Fibroblast of pulmonary artery (primary cell): ENCODE measurements at places on chromosomes 1 and 21.

DNA sequence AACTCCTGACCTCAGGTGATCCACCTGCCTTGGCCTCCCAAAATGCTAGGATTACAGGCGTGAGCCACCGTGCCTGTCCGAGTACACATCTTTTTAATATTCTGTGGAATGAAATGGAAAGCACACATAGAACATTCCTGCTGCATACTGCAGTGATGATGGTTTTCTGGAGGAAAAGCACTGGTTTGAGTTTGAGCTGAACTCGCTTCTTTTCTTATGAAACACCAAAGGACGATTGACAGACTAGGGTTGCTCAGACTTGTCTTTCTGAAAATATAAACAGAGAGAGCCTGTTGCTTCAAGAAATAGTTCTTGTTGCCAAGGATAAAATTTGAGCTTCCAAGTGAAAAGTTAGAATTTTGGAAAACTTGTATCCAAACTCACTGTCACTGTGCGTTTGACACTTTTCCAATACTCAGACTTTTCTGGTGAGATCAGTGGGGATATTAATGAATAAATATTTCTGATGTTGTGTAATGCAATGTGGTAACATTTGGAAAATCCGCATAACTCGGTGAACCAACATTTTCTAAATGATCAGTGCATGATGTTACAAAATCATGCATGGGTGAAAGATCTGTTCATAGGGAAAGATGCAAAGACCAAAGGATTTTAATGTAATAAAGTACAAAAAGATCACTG is 15.0 kb upstream of the ERMAP start:
- DNase-seq, result no peak

GRCh38 chr1:68600049-68600661 is 103.3 kb upstream of the DEPDC1 start:
- peak; percentile 52 for DNase-seq

- no peak for DNase-seq
Observed at GRCh38 chr1:63324779-63325119, 2.4 kb downstream of the FOXD3 start.

GRCh38 chr1:28058971-28059878 is 29.2 kb downstream of the EYA3 start:
- DNase-seq, result no peak

DNA sequence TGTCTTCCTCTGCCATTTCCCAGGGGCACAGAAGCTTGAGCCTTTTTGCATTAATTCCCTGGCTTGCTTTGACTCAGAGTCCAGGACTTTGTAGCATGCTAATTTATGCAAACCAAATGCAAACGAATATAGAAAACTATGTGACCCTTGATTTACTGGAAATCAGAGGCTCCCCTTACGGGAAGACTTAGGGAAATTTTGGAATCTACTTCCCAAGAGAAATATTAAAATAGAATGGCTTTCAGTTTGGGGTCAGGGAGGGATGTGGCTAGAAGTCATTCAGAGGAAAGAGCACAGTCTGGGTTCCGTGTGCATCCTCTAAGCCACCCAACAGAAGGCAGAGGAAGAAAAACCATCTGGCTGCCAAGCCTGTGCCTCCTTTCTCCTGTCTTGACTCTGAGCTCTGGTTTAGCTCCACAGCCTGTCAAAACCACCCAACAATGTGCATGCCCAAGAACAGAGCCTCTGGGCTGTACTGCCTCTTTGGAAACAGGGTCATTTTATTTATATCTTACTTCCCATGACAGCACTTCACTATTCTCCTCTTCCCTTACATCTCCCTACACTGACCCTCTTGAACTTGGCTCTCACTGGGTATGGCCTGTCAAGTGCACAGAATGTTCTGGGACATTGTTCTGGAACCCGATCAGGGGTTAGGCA is 30.1 kb downstream of the ATF3 start:
- peak; percentile 42 for DNase-seq

DNA sequence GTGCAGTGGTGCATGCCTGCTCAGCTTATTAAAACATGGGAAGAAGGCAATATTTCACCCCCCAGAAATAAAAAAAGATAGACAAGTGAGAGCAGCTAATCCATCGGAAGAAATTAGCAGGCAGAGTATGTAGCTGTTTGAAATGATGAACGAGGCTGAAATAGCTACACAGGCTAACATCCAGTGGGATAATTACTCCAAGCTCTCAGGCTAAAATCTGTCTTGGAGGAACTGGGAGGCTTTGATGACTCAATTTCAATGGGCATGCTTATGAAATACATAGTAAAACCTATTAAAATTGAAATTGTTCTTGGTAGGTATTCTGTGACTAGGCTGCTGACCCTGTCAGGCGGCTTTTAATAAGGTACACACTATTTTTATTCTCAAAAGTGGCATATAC is 84.1 kb upstream of the RRP15 start:
- DNase-seq, result no peak

- DNase-seq, result peak; percentile 15
Observed at GRCh38 chr1:47229886-47230691, 1.9 kb downstream of the TAL1 start.

GRCh38 chr1:59504276-59504675 is 207.4 kb downstream of the FGGY start:
- no peak for DNase-seq

DNA sequence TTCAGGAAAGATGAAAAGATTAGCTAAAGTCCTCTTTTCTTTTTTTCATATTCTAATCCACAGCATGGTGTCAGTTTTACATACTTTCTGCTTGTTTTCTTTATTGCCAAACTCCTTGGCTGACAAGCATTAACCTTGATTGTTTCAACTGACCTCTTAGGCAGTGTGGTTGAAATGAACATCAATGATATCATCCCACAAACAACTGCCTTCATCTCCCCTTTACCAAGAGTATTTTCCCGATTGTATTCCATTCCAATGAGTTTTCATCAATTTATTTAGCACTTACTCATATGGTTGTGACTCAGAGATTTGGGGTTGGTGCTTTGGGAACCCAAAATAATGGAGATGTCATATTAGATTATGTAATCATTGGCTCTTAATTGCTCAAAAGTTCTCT is 71.8 kb downstream of the SPAG17 start:
- DNase-seq, result peak; percentile 34

DNA sequence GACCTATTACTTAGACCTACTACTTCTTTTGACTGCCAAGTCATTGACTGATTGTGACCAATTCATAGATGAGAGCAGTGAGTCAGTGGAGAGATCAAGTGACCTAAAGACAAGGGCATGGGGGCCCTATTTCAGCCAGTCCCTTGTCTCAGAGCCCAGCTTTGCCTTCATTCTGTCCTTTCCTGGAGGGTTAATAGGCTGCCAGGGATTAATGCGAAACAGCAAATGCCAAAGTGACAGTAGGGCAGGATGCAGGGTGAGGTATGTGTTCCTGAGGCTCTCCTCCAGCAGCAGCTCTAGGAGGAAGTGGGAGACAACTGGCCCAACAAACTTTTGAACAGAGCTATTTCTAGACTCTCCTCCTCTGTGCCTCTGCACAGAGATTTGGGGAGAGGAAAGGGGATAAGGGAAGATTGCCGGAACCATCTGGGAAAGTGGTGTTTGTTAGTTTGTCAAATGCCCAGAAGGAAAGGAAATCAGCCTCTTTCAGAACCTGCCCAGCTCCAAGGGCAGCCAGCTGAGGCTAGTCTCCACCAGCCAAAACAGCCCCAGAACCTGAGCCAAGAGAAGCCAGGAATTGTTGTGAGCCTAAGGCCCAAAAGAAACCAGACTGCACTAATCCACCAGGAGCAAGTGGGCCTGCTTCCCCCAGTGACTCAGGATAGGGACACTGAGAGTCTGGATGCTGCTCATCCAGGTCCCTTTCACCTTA is 4.9 kb upstream of the S100A3 start:
- DNase-seq, result no peak

DNA sequence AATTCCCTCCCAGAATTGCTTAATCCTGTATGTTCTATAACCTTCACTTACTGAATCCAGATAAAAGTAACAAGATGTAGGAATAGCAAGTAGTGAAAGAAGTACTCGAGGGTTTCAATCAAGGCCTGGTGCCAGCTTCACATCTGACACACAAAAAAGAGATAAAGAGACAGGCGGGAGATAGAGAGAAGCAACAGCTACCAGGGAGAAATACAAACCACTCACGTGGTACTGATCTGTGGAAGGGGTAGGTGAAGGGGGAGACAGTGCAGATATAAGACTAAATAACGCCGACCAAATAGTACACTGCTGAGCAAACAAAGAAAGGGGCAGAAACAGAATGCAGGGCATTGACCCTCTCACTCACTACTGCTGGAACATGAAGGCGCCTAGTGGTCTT is 295.2 kb downstream of the NEGR1 start:
- DNase-seq, result no peak

GRCh38 chr1:228369608-228370438 is 36.8 kb downstream of the TRIM11 start:
- DNase-seq, result no peak

DNA sequence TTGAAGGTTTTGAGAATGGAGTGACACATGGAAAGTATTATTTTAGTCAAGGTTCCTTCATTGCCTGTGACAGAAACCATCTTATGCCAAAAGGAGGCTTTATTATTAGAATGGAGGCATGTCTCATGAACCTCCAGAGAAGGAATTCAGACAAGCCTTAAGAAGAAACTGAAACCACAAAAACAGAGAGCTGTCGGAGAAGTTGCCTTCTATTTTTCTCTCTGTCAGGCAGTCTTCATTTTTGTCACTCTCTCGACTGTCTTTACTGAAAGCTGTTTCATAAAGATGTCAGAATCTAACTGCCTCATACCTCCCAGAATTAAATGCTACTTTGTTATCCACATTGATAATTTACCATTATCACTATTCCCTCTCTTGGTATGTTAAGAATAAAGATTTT is 434.7 kb upstream of the ADGRL4 start:
- no peak for DNase-seq

DNA sequence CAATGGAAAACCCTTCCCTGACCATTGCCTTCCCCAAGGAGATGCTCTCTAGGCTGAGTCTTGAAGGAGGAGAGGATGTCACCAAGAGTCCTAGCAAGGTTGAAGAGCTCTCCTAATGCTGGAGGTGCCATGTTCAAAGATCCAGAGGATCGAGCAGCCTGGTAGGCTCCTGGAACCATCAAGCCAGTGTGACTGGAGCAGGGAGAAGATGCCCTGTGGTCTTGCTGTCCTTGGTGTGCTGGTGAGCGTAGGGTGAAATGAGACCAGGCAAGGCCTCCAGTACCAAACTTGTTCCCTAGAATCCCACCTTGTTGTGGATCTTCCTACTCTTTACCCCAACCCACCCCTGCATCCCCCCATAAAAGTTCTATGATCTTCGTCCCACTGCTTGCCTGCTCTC is 46.6 kb upstream of the GALNT2 start:
- no peak for DNase-seq

GRCh38 chr1:161265305-161265704 is 6.8 kb downstream of the PCP4L1 start:
- no peak for DNase-seq

- DNase-seq, result peak; percentile 42
Observed at GRCh38 chr1:244349581-244350001, 102.1 kb downstream of the ADSS2 start.

- no peak for DNase-seq
Observed at GRCh38 chr1:150798525-150798924, 9.5 kb downstream of the CTSK start.

GRCh38 chr1:87329526-87330056 is 911 bp downstream of the LMO4 start:
- peak; percentile 31 for DNase-seq

DNA sequence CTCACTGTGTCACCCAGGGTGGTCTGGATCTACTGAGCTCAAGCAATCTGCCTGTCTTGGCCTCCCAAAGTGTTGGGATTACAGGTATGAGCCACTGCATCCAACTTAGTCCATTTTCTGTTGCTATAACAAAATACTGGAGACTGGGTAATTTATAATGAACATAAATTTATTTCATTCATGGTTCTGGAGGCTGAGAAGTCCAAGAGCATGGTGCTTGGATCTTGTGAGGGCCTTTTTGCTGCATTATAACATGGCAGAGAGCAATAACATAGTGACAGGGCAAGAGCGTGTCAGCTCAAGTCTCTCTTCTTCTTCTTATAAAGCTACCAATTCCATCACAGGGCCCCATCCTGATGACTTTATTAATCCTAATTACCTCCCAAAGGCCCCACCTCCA is 3.6 kb upstream of the KIF2C start:
- no peak for DNase-seq
